ENCODE measurements at places on chromosomes 6 and 20.

- no peak for DNase-seq
Measured at GRCh38 chr6:15496345-15497131, 166.3 kb downstream of the DTNBP1 start.

DNA sequence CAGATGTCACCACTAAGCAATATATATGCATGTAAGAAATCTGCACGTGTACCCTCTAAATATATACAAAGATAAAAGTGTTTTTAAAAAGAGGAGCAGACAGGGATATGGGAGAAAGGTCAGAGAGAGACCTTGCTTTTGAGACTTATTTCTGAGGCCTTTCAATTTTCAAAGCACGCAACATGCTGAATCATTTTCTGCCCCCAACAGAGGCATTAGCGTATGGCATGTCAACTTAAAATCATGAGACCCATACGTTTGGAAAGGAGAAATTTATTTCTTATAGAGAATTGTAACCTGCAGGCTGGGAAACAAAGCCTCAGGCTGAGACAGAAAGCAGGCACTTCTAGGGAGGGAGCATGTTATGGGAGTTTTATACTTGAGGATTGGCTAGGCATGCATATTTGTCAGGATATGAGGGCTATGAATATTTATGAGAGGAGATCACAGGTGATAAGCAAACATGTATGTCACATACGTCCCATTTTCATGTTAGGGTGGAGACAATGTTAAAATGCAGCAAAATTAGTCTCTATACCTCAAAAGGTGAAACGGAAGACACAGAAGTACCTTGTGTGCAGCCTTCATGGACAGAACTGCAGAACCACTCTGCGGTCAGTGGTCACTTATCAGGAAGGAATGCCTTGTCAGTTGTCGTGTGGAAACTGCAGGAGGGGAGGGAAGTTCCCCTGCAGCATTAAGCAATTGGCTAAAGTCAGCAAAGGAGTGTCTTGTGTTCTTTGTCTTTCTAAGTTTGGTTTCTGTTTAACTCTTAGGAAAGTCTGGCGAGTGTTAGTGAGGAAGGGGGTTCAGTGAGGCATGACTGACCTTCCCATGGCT lies 6.3 kb upstream of the GABRR2 start:
- no peak for DNase-seq

DNA sequence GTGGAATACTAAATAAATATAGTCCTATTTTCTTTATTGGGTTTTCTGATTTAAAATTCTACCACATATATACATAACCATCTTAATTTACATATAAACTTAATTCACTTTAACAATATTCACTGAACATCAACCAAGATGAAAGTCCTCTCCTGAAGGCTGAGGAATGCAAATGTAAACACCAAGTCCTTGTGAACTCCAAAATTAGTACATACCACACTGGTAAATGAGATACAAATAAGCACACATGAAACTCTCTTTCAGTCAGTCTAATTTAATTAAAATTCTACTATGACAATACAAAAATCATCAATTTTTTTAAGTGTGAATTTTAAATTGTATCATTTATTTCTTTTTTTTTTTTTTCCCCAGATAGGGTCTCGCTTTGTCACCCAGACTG lies 205.1 kb upstream of the RUNX2 start:
- DNase-seq, result no peak

- no peak for DNase-seq
Measured at GRCh38 chr6:31769684-31770371, 7.3 kb downstream of the VWA7 start.

DNA sequence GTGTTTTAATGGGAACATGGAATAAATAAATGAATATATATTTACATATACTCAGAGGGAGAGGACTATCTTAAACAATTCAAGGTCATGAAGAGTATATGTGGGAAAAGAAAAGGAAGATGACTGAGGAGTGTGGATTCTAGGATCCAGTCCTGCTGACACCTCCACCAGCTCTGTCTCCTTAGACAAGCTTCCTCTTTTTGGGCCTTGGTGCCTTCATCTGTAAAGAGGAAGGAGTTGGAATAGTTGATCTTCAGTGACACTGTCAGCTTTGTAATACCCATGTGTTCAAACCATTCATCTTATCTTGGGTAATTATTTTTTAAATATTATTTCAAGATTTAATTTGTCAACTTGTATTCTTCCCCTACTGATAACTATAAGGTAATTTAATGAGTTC lies 338.0 kb downstream of the ADGRB3 start:
- no peak for DNase-seq

Data from LNCaP clone FGC (cell line).